ENCODE measurements at places on chromosomes 3 and 15. TPM values are rescaled to one million over a fixed set of nuclear protein-coding genes. Genes with fewer than 3 reads are reported as not detected.

DNA sequence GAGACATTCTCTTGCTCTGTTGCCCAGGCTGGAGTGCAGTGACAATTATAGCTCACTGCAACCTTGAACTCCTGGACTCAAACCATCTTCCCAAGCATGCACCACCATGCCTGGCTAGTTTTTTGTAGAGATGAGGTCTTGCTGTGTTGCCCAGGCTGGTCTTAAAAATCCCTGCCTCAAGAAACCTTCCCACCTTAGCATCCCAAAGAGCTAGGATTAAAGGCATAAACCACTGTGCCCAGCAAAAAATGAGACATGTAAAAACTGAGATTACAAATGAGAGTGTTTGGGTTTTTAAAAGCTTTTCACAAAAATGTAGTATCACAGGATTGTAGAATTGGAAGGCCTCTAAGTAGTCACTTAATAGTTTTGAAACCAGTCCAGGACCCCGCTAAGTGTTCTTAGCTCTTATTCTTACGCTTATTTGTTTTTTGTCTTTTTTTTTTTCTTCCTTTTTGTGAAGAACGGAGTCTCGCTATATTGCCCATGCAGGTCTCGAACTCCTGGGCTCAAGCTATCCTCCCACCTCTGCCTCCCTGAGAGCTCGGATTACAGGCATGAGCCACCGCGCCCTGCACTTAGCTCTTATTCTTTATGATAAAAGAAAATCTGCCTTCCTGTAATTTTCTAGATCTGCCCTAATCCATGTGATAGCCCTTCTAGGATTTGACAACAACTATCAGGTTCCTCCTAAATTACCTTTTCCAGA is 31.5 kb downstream of the KLHL18 start:
- no peak for DNase-seq

GRCh38 chr3:94063496-94064119 is 747 bp downstream of the NSUN3 start:
- DNase-seq = peak; percentile 15

DNA sequence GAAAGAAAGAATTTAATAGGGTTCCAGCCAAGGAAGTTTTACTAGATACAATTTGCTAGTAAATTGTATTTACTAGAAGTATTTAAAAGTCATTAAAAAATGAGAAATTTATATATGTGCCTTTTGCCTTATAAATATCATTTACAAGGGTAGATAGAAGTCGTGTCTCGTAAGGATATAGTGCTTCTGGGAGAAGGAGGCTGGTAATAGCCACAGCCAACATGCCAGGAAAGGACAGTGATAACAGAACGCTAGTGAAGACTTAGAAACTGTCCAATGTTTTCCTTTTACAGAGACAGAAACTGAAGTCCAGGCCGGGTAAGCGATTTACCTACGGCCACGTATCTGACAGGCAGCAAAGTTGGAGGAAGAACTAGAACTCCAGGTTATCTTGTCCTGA is 113.5 kb upstream of the LRRN1 start:
- no peak for DNase-seq

GRCh38 chr3:64055076-64055475 is 31.8 kb upstream of the PSMD6 start:
- DNase-seq = no peak

The SHC4 gene
- 0.73 TPM for total RNA-seq

DNA sequence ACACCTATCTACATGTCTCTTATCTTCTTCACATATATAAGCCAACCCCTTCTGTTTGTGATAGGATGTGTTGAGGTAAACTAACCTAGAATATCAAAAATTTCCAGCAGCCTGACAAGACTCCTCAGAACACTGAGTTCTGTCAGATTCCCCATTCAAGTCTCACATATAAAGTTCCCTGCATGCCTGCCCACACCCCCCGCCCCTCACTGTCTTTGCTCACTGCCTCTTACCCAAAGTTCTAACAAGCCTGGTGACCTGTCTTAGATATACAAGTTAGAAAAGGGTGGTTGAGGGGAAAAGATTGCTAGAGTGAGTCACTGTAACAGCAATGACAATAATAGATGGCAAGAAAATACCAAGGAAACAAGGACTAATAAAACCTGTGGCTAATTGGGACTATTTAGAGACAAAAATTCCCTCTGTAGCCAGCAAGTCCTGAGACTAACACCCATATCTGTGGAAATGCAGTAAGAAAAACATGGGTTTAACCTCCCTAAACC is 40.1 kb downstream of the FBXO22 start:
- no peak for DNase-seq

DNA sequence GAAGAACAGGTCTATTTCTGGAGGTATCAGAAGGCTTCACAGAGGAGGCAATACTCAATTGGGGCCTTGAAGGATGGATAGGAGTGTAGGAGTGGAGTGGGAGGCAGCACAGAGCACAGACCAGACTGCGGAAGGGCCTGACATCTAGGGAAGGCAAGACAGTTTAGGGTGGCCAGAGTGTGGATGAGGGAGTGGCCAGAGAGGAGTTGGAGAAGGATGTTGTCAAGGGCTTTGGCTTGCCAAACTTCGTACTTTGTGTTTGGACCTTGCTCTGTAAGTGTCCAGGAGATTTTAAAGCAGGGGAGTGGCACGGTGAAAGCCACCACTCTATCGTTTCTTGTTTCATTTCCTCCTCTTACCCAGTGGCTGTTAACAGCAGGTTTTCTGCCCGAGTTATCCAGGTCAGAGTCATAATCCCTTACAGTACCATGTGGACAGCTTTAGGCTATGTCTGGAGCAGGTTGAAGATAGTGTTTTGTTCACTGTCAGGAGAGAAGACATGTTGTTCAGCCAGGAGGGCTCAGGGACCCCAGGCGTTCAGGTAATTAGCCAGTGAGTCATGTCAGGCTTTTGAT is 12.3 kb downstream of the SMAD3 start:
- no peak for DNase-seq

- no peak for DNase-seq
Measured at GRCh38 chr15:78437107-78437761, 782 bp upstream of the IREB2 start.

The CASR gene
- total RNA-seq = not detected

DNA sequence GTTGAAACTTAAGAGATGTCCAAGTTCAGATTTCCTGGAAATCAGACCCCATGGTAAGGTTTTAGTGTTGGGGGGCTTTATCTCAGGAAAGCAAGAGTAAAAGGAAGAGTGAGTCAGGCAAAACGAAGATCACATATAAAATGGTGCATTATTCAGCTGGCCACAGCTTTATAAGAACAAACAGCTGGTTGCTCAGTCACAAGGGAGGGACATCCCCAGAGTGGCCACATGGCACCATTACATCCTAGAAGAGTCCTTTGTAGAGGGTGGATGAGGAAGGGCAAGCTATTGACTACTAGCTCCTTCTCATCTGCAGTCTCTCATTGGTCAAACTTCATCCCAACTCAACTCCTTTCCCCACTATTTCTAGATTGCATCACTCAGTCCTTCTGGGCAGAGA is 68.3 kb upstream of the COL8A1 start:
- no peak for DNase-seq

DNA sequence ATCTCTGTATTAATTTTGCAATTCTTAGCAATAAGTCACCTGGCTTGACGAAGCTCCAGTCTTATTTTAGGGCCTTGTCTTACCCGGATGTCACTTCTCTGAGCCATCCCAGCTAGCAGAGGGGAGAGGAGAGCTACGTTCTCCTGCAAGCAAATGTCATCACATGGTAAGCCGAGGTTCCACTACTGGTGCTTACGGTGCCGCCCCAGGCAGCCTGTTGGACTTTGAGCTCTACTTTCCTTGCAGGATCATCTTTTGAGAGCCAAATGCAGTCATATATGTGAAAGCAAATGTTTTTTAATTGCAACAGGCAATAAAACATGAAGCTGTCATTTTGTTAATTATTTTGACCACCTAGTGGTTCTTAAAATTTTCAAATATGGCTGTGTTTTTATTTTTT is 140.9 kb downstream of the FAM43A start:
- DNase-seq = no peak

GRCh38 chr15:91517491-91518200 is 335.9 kb upstream of the SLCO3A1 start:
- DNase-seq = no peak

The VILL gene
- total RNA-seq = 2.9 TPM

DNA sequence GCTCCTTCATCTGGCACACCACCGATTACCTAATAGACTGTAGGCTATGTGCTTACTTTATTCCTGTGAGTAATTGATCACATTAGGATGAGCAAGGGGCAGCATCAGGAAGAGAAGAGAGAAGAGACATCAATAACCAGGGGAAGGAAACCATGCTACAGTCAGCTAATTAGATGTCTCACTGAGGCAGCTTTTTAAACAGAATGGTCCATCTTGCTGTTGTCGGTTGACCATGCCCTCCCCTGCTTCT is 278.4 kb downstream of the RPLP1 start:
- no peak for DNase-seq

DNA sequence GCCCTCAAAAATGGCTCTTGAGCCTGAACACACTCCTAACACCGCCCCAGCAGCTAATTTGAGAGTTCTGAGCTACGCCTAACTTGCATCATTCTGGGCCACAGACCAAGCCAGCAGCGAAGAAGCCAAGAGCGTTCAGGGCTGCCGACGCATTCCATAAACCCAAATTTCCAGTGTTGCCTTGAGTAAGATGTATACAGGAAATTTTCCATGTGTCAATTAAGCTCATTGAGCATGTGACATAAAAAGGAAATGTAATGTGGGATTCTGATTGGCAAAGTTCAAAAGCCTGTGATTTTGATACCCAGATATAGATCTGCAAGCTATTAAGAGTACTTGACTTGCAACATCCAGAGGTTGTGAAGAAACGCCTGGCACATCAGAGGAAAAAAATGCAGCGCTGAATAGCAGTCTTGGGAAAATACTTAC is 148.6 kb upstream of the NR2F2 start:
- DNase-seq = peak; percentile 23

- DNase-seq = no peak
Measured at GRCh38 chr15:31574766-31575165, 248.1 kb downstream of the KLF13 start.

DNA sequence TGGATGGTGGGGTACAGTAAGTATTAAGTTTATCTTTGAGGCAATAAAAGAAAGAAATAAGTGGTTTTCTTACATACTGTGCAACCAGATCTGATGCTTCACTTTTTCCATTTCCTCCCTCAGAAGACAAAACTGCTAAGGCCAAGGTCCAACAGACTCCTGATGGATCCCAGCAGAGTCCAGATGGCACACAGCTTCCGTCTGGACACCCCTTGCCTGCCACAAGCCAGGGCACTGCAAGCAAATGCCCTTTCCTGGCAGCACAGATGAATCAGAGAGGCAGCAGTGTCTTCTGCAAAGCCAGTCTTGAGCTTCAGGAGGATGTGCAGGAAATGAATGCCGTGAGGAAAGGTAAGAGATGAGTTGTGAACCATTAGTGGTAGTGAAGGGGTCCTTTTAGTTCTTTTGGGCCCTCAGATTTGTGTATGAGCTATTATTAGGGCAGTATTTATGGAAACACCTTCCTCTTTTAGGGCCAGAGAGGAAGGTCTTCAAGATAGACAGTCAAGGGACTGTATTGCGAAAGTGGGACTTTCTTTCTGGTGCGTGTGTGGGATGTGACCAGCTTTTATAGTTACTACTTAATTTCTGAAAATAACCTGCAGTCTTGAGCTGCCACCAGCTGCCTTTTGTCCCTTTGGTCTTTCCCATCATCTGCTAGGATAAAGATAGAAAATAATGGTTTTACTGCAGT is 4.6 kb downstream of the ALAS1 start:
- no peak for DNase-seq

The RYR3 gene
- total RNA-seq = not detected

DNA sequence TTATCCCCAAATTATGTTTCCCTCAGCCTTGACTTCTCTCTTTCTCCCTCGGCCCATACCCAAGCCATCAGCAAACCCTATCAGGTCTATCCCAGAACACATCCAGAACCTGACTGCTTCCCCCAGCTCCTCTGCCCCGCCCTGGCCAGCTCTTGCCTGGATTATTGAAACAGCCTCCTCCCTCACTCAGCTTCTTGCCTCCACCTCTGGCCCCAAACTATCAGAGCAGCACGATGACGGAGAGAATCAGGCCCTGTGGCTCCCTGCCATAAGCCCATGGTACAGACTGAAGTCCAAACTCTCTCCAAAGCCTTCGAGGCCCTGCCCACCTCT is 105.3 kb upstream of the LINGO1 start:
- DNase-seq = no peak

The KNSTRN gene
- total RNA-seq = 115 TPM

DNA sequence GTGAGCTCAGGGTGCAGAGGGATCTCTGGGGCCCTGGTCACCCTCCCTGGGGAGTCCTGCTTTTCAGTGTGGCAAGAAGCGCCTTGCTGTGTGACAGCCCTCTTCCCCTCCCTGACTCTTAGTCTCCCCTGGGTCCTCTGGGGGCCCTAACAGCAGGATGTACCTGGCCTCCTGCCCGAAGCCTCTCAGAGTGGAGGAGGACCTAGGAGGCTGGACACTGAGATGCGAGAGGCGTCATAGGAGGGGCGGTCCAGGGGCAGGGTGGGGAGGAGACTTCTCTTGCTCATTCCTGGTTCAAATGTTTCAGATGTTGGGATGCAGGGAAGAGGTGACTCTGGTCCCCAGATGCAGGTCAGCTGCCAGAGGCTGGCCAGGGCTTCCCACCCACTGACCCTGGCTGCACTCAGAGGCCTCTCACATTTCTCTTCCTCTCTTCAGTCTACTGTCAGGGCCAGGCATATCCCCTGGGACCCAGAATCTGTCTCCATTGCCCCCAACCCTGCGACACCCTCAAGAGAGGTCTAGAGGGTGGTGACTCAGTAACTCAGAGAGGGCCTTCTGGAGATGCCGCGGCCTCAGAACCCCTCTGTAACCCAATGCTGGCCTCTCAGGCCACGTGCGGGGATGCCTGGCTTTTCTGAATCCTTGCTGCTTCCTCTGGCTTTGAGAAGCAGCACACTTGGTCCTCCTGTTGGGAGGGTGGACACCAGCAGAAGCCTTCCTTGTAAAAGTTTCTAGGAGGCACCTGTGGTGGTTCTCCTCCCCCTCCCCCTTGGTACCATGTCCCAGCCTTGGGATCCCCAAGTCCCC is 25.9 kb downstream of the SNX33 start:
- no peak for DNase-seq

The C3orf62 gene
- 2.0 TPM for total RNA-seq

DNA sequence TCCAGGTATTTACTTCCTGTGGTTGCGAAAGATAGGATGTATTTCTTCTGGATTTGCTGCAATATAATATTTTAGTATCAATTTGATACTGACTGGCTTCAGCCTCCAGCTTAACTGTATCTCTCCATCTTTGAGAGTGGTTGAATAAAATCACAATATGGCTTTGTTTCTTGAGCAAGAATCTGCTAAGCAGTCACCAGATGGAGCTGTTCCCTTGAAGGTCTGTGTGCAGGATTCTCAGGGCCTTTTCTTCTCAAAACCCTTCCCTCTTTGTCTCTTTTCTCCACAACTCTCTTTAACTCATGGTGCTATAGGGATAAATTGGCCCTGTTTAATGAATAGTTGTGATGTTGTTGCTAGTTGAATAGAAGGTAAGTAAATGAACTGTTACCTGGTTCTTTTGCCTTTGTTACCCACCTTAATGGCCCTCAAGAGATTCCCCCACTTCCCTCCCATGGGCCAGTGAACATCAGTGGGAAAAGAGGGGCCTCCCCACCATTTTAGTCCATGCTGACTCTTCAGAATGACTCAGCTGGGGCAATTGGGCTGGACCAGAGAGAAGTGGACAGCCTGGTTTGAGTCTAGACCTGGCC is 34.8 kb upstream of the RAB6B start:
- DNase-seq = peak; percentile 65

The PLSCR2 gene
- not detected for total RNA-seq

The CELF6 gene
- total RNA-seq = not detected

The MEF2A gene
- 26.4 TPM for total RNA-seq

The NIPA2 gene
- 78.8 TPM for total RNA-seq

The PLS1 gene
- 8.9 TPM for total RNA-seq

The OSTN gene
- total RNA-seq = not detected

- DNase-seq = no peak
Measured at GRCh38 chr3:190306513-190307163, 15.6 kb downstream of the CLDN1 start.

The GHSR gene
- total RNA-seq = not detected
